Type B pancreatic cell (in vitro differentiated cells): ENCODE measurements at places on chromosomes 5 and 9.
A peak's percentile ranks its signal among the peaks of the same experiment; 100 is the strongest.

GRCh38 chr9:135084262-135084661 lies 3.2 kb upstream of the OLFM1 start:
- peaks cover 7% of the 10 kb centered on the region for H3K4me1 ChIP-seq
- DNase-seq: no peak
- no peak overlapping the region for H3K4me3 ChIP-seq
- H3K27me3 ChIP-seq: peaks cover 71% of the 10 kb centered on the region
- H3K27ac ChIP-seq: no peak overlapping the region

DNA sequence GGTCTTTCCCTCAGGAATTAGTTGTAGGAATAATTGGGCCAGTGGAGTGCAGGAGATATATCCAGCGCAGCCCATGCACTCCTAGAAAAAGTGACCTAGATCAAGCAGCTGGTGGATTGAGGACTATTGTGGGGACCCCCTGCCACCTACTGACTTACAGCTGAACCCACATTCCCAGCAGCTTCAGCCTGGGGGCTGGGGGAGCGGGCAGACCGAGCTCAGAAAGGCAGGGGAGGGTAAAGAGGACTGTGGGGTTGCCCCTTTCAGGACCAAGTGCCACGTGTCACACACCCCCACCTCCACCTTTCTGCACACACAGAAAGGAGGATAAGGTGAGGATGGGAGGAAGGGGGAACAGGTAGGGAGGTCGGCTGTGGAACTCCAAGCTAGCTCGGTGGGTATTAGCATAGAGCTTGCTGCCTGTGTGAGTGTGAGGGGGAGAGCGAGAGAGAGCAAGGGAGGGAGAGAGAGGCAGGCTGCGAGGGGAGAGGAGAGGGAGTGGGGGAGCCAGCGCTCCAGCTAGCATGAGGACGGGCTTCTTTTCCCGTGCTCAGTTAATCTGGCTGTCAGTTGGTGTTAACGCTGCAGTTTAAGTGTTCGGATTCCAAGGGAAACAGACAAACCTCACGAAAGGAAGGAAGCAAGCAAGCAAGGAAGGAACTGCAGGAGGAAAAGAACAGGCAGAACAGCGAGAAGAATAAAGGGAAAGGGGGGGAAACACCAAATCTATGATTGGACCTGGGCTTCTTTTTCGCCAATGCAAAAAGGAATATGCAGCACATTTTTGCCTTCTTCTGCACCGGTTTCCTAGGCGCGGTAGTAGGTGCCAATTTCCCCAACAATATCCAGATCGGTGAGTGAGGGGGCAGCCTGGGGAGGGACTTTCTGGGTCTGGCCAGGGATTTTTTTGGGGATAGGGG lies at the start of gene GRIA1:
TSS of gene GRIA1 (plus strand) at position 553 of the 920 bp plus-strand sequence.
- DNase-seq: no peak
- H3K27me3 ChIP-seq: peaks cover 55% of the 10 kb centered on the region
- no peaks in the 10 kb centered on the region for H3K36me3 ChIP-seq
- H3K4me3 ChIP-seq: peak within 1 kb of the TSS; percentile 88

DNA sequence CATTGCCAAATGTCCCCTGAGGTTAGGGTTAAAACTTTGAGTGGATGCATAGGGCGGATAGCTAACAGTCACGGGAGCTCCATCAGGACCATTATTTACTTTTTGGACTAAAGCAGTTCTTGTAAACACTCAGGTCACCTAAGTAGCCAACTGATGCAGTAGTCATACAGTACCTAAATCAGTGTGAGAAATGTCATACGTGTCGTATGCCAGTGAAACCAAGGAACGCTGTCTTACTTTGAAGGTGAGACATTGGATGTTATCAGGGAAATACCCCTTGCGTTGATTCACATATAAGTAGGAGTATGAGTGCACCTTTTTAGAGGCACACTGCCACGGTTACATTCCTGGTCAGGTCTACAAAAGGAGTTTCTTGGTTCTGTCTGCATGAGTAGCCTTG lies 101.9 kb downstream of the LNPEP start:
- no peaks in the 10 kb centered on the region for H3K27me3 ChIP-seq
- DNase-seq: no peak
- no peak overlapping the region for H3K27ac ChIP-seq
- peaks cover 13% of the 10 kb centered on the region for H3K4me1 ChIP-seq

DNA sequence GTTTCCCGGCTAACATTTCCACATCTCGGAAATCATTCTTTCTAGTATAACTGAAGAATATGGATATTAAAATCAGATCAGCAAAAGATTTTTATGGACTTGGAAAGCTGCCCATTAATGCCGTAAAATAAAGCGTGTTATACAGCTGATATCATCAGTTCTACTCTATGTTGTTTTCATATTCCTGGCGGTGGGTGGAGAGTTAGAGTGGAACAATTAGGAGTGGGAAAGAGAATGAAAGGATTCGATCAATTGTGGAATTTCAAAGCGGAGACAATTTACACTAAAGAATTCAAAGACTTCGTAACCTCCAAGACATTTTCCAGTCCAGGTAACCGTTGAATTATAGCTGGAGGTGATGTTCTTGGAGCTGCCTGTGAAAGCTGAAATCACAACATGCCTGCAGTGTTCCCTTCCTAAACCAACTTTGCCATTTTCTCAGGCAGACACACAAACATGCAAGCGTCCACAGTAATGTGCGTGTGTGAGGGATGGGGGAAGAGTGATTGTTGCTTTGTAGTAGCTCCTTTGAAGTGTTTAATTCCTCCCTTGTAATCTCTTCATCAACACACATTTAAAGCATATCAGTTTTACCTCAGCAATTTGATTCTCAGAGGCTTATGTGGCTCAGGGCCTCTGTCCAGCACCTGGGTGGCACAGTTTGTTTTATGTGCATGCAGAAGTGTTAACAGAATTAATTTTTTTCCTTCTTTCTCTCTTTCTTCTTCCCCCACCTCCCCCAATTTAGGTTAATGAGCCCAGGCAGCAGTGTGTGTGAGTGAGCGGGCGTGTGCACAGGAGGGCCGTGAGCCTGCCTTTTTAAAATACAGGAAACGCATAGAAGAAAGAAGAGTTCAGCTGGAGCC lies 544.1 kb downstream of the RAB3C start:
- H3K27ac ChIP-seq: no peak overlapping the region
- H3K27me3 ChIP-seq: no peaks in the 10 kb centered on the region
- no peak overlapping the region for H3K4me3 ChIP-seq
- no peaks in the 10 kb centered on the region for H3K4me1 ChIP-seq
- no peaks in the 10 kb centered on the region for H3K36me3 ChIP-seq

DNA sequence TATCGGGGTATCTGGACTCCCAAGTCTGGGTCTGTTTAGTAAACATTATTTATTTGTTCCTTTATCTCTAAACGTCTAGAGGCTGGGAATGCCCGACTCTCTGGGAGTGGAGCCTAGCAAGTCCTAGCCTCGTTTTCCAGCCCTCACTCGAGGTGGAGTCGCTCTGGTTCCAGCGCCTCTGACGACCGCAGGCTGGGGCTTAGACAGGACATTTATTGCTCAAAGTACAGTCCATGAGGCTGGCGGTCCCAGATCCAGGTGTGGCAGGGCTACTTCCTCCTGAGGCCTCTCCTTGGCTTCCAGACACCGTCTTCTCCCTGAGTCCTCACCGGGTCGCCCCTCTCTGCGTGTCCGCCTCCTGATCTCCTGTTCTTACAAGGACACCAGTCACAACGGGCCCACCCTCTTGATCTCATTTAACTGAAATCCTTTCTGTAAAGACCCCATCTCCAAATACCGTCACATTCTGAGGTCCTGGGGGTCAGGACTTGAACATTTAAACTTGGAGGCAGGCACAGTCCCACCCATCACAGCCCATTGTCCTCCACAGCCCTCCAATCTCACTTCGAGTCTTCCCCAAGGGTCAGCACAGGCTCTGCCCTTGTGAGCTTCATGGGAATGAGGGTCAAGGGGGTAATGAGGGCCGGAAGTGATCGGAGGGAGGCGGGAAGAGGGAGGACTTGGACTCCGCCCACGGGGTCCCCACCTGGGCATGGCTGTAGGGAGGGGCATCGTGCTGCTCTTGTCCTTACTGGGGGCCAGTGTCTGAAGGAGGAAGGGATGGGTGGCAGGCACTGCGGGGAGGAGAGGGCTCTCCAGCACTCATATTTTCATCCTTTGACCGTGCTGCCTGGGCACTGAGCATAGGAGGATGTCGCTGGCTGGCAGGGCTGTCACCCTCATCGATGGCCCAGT lies 12.2 kb upstream of the CLPTM1L start:
- H3K27ac ChIP-seq: no peak overlapping the region
- no peak for DNase-seq
- H3K27me3 ChIP-seq: peaks cover 34% of the 10 kb centered on the region
- no peak overlapping the region for H3K4me3 ChIP-seq
- H3K4me1 ChIP-seq: no peaks in the 10 kb centered on the region

DNA sequence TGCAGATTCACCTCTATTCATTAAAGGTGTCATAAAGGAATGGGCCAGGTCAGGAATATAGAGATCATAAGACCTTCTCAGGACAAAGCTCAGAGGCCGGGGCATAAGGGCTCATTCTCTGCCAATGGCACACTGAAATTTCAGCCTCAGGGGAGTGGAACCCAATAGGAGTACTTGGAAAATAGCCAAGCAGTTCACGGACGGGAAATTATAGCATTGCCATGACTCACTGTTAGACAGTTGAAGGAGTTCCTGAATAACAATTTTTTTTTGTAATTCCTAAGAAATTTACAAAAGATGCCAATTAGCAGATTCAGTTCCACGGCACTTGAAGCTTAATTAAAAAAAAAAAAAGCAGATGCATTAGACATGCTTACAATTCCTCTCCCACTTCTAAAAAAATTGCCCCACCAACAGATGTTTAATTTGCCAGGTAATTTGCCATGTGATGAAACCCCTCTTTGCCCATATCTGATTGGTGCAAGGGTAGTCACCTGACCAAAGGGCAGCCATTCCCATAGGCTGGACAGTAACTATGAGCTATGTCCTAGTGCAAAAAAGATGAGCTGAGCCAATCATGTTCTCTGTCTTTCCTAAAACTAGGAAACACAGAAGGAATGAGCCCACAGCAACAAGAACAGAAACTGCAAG lies 58.6 kb downstream of the PTCD2 start:
- H3K4me1 ChIP-seq: peaks cover 22% of the 10 kb centered on the region
- H3K27me3 ChIP-seq: no peaks in the 10 kb centered on the region
- H3K27ac ChIP-seq: peak overlapping the region; percentile 36
- no peak overlapping the region for H3K4me3 ChIP-seq
- H3K36me3 ChIP-seq: no peaks in the 10 kb centered on the region

- peaks cover 90% of the 10 kb centered on the region for H3K27me3 ChIP-seq
- H3K27ac ChIP-seq: no peak overlapping the region
- H3K36me3 ChIP-seq: no peaks in the 10 kb centered on the region
- no peak overlapping the region for H3K4me3 ChIP-seq
- no peaks in the 10 kb centered on the region for H3K4me1 ChIP-seq
- no peak for DNase-seq
Measured at GRCh38 chr9:132584601-132585560, 2.5 kb downstream of the BARHL1 start.

DNA sequence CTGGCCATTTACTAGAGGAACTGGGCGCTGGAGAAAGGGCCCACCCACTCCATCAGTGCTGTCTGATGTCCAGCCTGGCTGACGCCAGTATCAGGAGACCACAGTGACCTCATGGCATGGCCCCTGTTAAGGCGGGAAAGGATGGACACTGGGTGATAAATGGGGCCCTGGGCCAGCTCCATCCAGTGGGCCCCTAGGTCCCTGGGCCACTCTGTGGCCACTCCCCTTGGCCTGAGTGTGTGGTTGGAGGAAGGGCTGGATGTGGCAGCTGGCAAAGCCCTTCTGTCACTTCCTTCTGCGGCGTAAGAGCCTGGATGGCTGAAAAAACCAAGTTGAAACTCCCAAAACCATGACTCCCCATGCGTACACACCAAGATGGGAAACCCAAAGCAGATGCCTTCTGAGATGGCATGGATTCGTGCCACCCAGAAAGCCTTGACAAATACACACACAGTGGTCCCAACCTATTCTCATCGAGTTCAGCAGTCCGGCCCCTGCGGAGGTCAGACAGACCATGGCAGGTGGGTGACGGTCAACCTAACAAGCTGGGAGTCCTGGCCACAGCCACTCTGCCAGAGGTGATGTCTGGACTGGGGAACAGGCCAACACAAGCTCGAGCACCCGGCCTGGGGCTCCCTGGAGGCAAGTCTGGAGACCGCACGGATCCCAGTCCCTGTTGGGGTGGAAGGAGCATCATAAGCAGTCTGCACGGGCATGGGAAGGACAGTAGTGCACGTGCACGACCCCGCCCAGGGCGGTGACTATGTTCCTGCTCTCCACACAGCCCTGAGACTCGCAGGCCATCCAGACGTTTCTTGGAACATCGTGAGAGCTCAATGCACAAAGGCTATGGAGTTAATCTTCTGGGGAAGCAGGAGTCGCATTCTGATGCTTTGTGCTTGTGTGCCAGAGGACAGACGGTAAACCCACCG lies 45.2 kb upstream of the NOTCH1 start:
- H3K27me3 ChIP-seq: peaks cover 3% of the 10 kb centered on the region
- no peak overlapping the region for H3K4me3 ChIP-seq
- no peak for DNase-seq
- no peaks in the 10 kb centered on the region for H3K36me3 ChIP-seq
- H3K4me1 ChIP-seq: peaks cover 38% of the 10 kb centered on the region

DNA sequence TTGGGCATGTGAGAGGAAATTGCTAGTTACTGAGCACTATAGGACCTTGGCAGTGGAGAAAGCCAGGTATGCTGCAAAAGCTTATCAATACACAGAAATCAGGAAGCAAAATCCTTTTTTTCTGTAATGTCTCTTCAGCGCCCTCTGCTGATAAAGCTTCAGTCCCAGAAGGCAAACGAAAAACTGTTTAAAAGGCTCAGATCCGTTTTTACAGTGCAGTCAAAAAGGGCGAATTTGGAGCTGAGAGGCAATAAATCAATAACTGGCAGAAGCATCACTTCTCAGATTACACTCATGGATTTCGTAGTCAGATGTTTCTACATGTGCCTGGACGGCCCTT lies 1.1 kb upstream of the MAN2A1 start:
- H3K36me3 ChIP-seq: peaks cover 4% of the 10 kb centered on the region
- H3K4me1 ChIP-seq: peaks cover 28% of the 10 kb centered on the region
- DNase-seq: no peak
- H3K4me3 ChIP-seq: peak overlapping the region; percentile 95
- H3K27me3 ChIP-seq: no peaks in the 10 kb centered on the region

DNA sequence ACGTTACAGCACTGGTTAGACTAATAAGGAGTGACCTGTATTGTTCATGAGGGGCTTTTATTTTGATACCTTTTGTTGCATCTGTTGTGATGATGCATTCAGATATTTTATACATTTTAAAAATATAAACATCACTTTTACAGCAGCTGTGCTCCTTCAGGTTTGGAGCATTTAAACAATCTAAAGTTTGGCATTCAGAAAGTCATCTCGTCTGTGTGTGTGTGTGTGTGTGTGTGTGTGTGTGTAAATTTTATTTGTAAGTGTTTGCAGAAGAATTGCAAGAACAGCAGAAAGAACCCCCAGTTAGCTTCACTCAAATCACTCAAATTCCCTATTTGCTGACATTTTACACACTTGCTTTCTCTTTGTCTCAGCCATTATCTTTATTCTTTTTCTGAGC lies 87.4 kb downstream of the ERCC6L2 start:
- H3K27me3 ChIP-seq: no peaks in the 10 kb centered on the region
- H3K36me3 ChIP-seq: peaks cover 33% of the 10 kb centered on the region
- no peaks in the 10 kb centered on the region for H3K4me1 ChIP-seq
- no peak for DNase-seq
- H3K4me3 ChIP-seq: no peak overlapping the region

GRCh38 chr9:105416840-105417239 lies 31.0 kb upstream of the FSD1L start:
- DNase-seq: no peak
- no peak overlapping the region for H3K4me3 ChIP-seq
- peaks cover 16% of the 10 kb centered on the region for H3K4me1 ChIP-seq
- H3K27ac ChIP-seq: no peak overlapping the region
- H3K27me3 ChIP-seq: no peaks in the 10 kb centered on the region
